ENCODE measurements at places on chromosomes 2 and 18.

DNA sequence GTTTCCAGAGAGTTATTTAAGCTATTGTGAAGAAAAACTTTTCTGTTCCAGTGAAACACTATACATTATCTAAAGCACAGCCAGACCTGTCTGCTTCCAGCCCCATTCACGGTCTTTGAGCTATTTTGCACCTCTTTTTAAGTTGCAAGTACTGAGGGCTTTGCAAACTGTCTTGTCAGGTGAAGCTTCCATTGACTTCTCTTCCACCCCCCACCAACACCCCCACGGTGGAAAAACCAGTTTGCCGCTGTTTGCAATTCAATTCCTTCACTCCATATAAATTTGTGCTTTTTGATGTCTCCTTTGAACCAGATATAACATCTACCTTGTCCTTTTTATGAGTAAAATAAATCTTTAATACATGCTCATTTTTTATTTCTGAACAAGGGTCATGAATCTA, 15.7 kb downstream of the B3GNT7 start:
- no peak for DNase-seq

DNA sequence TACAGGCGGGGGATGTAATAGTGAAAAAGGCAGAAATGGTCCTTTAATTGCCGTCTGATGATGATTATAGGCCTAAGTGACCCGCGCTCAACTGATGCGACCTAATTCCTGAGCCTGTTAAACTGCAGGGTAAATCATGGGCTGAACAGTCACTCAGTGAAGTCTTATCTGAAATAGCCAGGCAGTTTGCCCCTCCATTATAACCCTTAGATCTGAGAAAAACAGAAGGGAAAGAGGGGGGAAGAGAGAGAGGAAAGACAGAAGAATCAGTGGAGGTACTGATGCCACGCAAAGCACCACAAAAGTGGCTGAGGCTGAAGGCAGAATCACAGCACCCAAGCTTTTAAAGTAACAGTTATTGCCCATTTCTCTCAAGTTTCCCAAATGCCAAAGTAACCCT, 73.1 kb upstream of the DNMT3A start:
- DNase-seq: no peak

GRCh38 chr18:60110836-60111235, 211.0 kb downstream of the PMAIP1 start:
- no peak for DNase-seq

DNA sequence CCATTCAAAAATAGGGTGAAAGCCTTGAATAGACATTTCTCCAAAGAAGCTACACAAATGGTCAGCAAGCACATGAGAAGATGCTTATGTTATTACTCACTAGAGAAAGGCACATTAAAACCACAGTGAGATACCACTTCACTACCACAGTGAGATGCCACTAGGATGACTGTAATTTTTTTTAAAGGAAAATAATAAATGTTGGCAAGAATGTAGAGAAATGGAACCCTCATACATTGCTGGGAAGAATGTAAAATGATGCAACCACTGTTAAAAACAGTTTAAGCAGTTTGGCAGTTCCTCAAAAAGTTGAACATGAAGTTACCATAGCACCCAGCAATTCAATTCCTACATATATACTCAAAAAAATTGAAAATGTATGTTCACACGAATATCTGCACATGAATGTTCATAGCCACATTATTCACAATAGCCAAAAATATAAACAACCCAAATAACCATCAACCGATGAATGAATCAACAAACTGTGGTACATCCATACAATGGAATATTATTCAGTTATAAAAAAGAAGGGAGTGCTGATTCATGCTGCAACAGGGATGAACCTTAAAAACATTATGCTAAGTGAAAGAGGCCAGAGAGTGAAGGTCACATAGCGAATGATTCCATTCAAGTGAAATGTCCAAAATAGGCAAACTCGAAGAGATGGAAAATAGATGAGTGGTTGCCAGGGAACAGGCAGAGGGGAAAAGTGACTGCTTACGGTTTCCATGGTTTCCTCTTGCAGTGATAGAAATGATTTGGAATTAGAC, 156.2 kb upstream of the NDUFV2 start:
- DNase-seq: no peak

DNA sequence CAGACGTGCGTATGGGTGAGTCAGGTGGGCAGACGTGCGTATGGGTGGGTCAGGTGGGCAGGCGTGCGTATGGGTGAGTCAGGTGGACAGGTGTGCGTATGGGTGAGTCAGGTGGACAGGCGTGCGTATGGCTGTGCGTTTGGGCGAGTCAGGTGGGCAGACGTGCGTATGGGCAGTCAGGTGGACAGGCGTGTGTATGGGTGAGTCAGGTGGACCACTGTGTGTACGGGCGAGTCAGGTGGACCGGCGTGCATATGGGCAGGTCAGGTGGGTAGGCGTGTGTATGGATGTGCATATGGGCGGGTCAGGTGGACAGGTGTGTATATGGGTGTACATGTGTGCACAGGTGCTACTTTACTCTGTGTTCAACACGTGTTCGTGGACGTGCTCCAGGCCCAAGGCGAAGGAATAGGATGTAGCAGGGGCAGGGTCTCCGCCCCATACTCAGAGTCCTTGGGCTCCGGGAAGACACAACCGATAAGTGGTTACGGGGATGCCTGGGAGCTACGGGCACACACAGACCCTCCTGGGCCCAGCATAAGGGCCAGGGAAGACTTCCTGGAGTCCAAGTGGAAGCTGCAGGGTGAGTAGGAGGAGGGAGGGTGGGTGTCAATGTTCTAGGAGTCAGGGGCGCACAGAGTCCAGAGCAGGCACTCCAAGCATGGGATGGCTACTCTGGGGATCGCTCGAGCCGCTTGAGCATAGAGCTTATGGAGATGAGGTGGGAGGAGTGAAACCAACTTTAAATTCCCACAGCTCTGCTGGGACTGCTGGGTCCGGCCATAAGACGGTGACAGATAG, 27.1 kb upstream of the KLF11 start:
- DNase-seq: no peak

DNA sequence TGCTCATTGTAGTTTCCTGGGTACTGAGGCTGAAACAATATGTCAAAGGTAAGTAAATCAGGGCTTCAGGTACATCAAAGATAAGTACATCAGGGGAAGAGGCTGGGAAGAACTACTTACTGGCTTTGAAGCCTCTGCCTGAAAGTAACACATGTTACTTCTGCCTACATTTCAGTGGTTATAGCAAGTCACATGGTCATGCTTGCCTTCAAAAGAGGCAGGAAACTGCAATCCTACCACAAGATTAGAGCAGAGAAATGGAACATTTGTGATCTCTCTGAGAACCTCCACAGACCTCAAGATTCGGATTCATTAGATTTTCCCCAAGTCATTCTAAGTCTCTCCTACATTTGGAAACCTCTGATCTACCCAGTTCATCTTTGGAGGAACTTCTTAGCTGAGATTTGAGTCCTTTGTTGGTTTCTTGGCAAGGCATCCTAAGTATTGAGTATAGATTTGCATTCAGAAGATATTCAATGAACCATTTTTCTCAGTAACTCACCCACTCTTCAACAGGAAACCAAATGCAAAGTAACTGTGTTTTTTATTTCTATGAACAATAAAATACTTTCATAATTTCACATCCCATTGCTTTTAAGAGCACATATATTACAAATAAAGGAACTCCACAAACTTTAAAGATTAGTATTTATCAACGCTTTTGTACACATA, 48.5 kb upstream of the CCDC195 start:
- DNase-seq: no peak

DNA sequence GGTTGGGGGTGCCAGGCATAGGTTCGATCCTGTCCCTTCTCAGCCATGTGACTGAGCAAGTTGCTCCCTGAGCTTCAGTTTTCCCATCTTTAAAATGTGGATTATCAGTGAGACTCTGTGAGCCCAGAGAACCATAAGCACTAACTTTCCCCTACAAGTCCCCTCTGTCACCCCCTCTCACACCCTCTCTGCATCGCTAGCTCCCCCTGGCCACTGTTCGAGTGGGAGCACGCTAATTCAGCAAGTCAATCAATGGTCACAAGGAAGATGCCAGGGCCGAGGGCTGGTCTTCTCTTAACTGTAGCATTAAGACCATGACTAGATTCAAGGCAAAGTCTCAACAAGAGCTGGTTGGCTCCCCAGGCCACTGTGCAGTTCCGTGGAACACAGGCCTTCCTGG, 66.2 kb downstream of the BCL2L11 start:
- no peak for DNase-seq
